ENCODE measurements at places on chromosomes 7 and 10. TPM values are rescaled to one million over a fixed set of nuclear protein-coding genes. Genes with fewer than 3 reads are reported as not detected.

DNA sequence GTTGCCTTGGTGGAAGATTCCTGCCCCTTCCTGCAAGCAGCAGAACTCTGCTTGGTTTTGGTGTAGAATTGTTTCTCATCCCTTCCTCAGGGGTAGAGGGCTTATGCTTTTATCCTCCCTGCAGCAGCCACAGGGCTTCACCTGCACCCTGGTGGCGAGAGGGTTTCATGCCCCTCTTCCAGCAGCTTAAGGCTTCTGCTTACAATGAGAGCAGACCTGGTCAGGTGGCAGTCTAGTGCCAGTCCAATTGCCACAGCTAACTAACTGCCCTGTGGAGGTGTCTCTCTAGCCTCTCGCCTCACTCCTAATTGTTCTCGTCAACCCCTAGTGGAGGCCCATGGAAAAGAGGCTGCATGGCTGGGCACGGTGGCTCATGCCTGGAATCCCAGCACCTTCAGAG, 19.3 kb downstream of the ACBD7 start:
- H3K27me3 ChIP-seq = no peaks in the 10 kb centered on the region
- no peaks in the 10 kb centered on the region for H3K36me3 ChIP-seq
- no peaks in the 10 kb centered on the region for H3K4me1 ChIP-seq
- no peak overlapping the region for H3K27ac ChIP-seq
- no peak for DNase-seq
- no peak overlapping the region for H3K4me3 ChIP-seq

DNA sequence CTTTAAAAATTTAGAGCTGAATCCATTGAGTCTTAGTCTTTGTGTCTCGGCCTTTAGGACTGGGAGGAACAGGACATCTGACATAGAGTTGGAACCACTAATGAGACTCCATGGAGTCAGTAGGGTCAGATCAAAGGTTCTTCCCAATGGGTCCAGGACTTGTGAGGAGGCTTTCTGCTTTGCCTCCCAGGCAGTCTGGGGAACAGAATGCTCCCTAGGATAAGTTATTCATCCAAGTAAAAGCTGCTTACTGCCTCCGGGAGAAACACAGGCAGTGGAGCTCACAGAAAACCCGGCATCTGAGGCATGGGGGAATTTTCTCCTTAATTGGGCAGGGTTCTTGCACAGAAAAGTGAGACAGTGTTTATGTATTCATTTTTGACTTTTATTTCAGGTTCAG, 216.4 kb downstream of the SEC23IP start:
- DNase-seq = no peak
- no peaks in the 10 kb centered on the region for H3K36me3 ChIP-seq
- H3K27me3 ChIP-seq = peaks cover 6% of the 10 kb centered on the region
- no peak overlapping the region for H3K27ac ChIP-seq

GRCh38 chr10:22554461-22555182, 159.8 kb downstream of the PIP4K2A start:
- no peaks in the 10 kb centered on the region for H3K27me3 ChIP-seq
- H3K36me3 ChIP-seq = peaks cover 8% of the 10 kb centered on the region
- no peak overlapping the region for H3K27ac ChIP-seq
- H3K4me1 ChIP-seq = peaks cover 17% of the 10 kb centered on the region
- H3K4me3 ChIP-seq = no peak overlapping the region

DNA sequence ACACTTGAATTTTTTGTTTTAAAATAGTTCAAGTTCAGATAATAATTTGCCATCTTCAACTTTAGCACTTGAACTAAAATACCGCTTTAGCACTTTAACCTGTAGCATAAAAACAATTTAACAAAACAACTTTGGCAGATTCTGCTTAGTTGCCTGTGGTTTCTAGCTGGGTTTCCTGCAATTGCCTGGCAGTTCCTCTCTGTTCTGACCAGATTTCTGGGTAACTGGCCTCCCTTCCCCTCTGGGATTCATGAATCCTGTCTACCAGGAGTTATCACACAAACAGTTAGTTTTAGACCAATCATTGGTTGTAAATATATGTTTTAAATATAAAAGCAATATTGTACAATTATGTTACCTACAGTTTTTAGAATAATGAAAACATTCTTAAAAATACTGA, 89.8 kb upstream of the HDAC9 start:
- H3K4me3 ChIP-seq = no peak overlapping the region
- H3K27ac ChIP-seq = no peak overlapping the region
- no peaks in the 10 kb centered on the region for H3K4me1 ChIP-seq
- H3K27me3 ChIP-seq = no peaks in the 10 kb centered on the region
- no peak for DNase-seq

GRCh38 chr10:71551970-71552369, 155.2 kb downstream of the CDH23 start:
- H3K36me3 ChIP-seq = no peaks in the 10 kb centered on the region
- no peak overlapping the region for H3K4me3 ChIP-seq
- no peak for DNase-seq
- no peak overlapping the region for H3K27ac ChIP-seq

- no peaks in the 10 kb centered on the region for H3K4me1 ChIP-seq
- no peak overlapping the region for H3K27ac ChIP-seq
- H3K36me3 ChIP-seq = no peaks in the 10 kb centered on the region
- no peak overlapping the region for H3K4me3 ChIP-seq
- DNase-seq = no peak
Observed at GRCh38 chr7:108347616-108348015, 108.6 kb downstream of the NRCAM start.

- H3K27ac ChIP-seq = no peak overlapping the region
- H3K27me3 ChIP-seq = no peaks in the 10 kb centered on the region
- DNase-seq = no peak
- no peak overlapping the region for H3K4me3 ChIP-seq
Observed at GRCh38 chr7:36088966-36089365, 64.1 kb upstream of the EEPD1 start.

DNA sequence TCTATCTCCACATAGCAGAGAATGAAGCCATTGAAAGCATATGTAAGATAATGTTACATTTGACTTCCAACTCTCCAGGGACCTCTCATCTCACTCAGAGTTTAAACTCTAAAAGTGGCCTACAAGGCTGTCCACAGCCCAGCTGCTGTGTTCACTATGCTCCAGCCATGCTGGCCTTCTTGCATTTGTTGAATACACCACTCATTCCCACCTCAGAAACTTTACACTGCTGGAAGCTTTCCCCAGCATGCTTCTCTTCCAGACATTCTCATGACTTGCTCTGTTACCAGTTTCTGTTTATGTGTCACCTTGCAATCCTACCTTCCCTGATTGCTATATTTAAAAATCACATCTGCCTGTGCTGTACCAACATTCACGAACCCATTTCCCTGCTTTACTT, 167.2 kb downstream of the WNT2 start:
- no peak for DNase-seq
- no peaks in the 10 kb centered on the region for H3K36me3 ChIP-seq
- H3K27me3 ChIP-seq = no peaks in the 10 kb centered on the region
- H3K4me3 ChIP-seq = no peak overlapping the region
- no peak overlapping the region for H3K27ac ChIP-seq

GRCh38 chr7:38940774-38941173, 31.8 kb upstream of the VPS41 start:
- no peaks in the 10 kb centered on the region for H3K36me3 ChIP-seq
- peaks cover 11% of the 10 kb centered on the region for H3K27me3 ChIP-seq
- no peak for DNase-seq
- H3K4me3 ChIP-seq = no peak overlapping the region
- H3K4me1 ChIP-seq = peaks cover 2% of the 10 kb centered on the region
- no peak overlapping the region for H3K27ac ChIP-seq

DNA sequence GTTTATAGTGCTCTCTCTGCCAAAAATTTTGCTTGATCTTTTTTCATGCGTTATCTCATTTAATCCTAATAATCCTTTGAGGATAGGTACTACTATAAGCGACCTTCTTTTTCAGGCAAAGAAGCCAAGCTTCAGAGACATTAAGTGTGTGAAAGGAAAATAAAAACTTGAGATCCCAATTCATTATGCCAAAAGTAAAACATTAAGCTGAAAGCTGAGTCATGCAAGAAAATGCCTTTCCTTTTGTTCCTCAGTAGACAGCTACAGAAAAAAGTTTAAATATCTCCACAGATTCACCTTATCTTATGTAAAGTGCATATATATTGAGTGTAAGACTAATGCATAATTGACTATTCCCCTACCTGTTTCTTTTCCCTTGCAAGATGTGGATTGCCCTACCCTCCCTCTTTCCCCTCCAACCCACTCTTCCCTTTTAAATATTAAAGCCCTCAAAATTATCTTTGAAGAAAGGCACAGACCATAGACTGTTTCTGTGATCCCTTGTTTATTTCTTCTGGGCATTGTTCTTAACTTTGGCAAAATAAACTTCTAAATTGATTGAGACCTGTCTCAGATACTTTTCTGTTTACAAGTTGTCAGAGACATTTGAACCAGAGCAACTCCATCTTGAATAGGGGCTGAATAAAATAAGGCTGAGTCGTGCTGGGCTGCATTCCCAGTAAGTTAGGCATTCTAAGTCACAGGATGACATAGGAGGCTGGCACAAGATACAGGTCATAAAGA, 1139.9 kb upstream of the LRRN3 start:
- no peak overlapping the region for H3K4me3 ChIP-seq
- peaks cover 7% of the 10 kb centered on the region for H3K27me3 ChIP-seq
- no peak for DNase-seq
- H3K36me3 ChIP-seq = no peaks in the 10 kb centered on the region
- no peaks in the 10 kb centered on the region for H3K4me1 ChIP-seq

DNA sequence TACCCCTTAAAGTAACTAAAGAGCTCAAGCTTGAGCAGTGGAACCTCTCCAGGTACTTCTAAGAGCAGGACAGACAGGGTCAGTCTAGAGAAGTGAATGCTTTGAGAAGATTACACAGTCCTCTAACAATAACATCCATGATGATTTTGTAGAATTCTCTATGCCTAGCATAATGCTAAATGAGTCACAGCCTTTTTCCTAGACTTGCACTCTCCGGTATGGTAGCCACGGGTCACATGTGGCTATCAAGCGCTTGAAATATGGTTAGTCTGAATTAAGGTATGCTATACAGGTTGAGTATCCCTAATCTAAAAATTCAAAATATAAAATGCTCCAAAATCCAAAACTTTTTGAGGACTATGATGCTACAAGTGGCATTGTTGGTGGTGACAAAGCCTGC, 166.6 kb upstream of the MKLN1 start:
- no peak overlapping the region for H3K27ac ChIP-seq
- H3K4me1 ChIP-seq = no peaks in the 10 kb centered on the region
- no peaks in the 10 kb centered on the region for H3K36me3 ChIP-seq

- peak; percentile 7 for DNase-seq
- no peak overlapping the region for H3K27ac ChIP-seq
- H3K36me3 ChIP-seq = peaks cover 18% of the 10 kb centered on the region
- H3K4me3 ChIP-seq = no peak overlapping the region
- peaks cover 5% of the 10 kb centered on the region for H3K27me3 ChIP-seq
- peaks cover 16% of the 10 kb centered on the region for H3K4me1 ChIP-seq
Observed at GRCh38 chr7:56110611-56111010, 4.3 kb upstream of the CHCHD2 start.

DNA sequence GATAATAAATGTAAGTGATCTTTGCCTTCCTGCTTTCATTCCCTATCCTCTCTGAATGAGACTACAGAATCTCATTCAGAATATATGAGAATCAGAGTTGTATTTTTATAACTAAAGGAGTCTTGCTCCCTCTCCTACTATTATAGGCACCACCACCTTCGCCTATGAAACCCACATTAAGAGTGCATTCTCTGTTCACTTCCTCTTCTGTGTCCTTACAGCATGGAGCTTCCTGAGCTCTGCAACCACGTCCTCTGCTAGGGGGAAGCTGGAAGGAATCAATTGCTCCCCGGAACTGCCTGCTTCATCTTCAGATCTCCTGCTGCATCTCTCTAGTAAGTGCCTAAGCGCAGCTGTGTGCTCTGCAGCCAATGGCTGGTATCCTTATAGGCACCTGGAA, 820.7 kb downstream of the GRID1 start:
- H3K27me3 ChIP-seq = peaks cover 38% of the 10 kb centered on the region
- H3K4me1 ChIP-seq = no peaks in the 10 kb centered on the region
- no peak for DNase-seq
- no peak overlapping the region for H3K4me3 ChIP-seq

DNA sequence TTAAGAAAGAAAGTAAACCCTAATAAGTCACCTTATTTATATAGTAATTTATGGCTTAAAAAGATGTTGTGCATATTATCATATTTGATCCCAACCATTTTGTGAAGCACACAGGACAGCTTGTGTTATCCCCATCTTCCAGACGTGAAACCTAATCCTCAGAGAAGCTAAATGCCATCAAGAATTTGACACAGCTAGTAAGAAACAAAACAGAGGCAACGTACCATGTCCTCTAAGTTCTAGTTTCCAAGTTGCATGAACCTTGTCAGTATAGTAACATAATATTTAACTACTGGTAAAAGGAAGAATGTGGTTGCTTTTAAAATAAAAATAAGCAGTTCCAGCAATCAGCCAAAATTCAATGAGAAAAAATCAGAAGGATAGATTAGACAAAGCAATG, 41.5 kb downstream of the PTN start:
- no peak overlapping the region for H3K4me3 ChIP-seq
- DNase-seq = no peak
- no peak overlapping the region for H3K27ac ChIP-seq
- no peaks in the 10 kb centered on the region for H3K27me3 ChIP-seq

DNA sequence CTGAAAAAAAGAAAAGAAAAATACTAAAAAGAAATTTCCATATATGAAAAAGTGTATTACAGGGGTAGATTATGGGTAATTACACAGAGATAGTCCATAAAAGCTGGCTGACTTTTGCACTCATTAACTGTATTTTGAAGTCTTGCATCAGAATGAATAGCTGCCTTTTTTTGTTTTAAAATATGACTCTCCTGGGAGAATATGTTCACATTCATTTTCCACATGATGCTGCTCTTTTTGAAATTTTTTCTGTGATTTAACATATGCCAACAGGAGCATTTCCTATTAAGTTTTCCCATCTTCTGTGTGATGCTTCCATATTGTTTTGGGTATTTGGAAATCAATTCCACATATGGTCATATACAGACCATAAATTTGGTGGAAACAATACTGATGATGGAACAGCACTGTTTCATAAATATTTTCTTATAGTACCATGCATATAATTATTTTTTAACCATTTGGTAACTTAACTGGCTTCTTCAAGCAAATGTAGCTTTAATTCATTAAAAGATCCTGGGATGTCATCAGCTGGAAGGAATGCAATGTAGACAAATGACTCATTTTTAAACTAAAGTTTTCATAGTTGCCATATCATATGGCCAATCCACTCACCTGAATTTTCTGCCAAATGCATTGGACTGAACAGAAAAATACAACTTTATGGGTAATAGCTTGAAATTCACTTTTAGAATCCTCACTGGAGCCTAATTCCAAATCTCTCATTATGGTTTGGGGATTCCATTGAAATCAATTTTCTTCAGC, 313.9 kb upstream of the GLI3 start:
- H3K4me1 ChIP-seq = no peaks in the 10 kb centered on the region
- no peak for DNase-seq
- H3K27me3 ChIP-seq = no peaks in the 10 kb centered on the region
- no peak overlapping the region for H3K4me3 ChIP-seq

- DNase-seq = peak; percentile 83
- peaks cover 31% of the 10 kb centered on the region for H3K4me1 ChIP-seq
- H3K27ac ChIP-seq = peak overlapping the region; percentile 99
- H3K4me3 ChIP-seq = peak overlapping the region; percentile 99
- peaks cover 54% of the 10 kb centered on the region for H3K36me3 ChIP-seq
- peaks cover 5% of the 10 kb centered on the region for H3K27me3 ChIP-seq
Observed at GRCh38 chr7:44797329-44798258, 1.1 kb downstream of the PPIA start.

- DNase-seq = no peak
- no peak overlapping the region for H3K27ac ChIP-seq
- no peak overlapping the region for H3K4me3 ChIP-seq
- H3K4me1 ChIP-seq = peaks cover 7% of the 10 kb centered on the region
- no peaks in the 10 kb centered on the region for H3K36me3 ChIP-seq
Observed at GRCh38 chr7:130145424-130146100, 59.6 kb downstream of the TMEM209 start.

Gene TEX36
- not detected for total RNA-seq

Gene NXPH1
- not detected for total RNA-seq

Gene COA1
- total RNA-seq = 82.1 TPM

Gene CALCR
- not detected for total RNA-seq

Gene GRB10
- 2.4 TPM for total RNA-seq

Gene DPYSL4
- total RNA-seq = 22.2 TPM

Gene CTAGE8
- not detected for total RNA-seq

Data from activated naive CD8-positive, alpha-beta T cell treated with anti-CD3 and anti-CD28 coated beads for 36 hours (primary cell).